ENCODE measurements at places on chromosomes 7 and 10.
A peak's percentile ranks its signal among the peaks of the same experiment; 100 is the strongest.

DNA sequence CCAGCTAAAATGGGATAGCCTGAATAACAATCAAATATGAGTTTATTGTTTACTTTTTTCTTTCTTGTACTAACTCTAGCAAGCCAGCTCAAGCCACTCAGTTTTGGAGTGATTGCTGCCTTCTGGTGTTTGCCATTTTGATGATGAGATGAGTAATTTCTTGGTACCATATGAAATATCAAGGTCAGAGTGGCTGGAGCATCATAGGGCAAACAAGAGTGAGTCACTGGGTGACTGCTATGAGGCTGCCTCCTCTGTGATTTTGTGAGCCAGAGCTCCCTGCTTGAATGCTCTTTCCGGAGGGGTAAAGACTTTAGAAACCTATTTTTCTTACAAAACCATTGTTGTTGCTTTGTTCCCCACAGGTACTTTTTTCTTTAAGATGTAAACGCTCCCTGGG, 295.6 kb downstream of the PRKG1 start:
- DNase-seq: no peak

DNA sequence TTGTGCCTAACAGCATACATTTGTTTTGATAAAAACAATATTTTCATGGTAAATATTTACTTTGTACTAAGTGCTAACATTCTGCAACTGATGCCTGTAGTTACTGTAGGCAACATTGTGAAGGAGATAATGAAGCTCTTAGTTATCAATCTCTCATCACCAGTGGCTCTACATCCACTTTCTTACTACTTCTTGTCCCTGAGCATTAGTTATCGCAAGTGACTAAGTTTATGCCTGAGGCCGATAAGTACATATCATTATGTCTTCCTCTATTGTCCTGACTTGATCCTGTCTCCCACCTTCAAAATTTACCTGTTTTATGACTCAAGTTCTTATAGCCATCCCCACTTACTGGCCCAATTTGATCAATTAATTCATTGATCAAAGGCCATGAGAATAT, 63.6 kb downstream of the MACC1 start:
- no peak for DNase-seq

DNA sequence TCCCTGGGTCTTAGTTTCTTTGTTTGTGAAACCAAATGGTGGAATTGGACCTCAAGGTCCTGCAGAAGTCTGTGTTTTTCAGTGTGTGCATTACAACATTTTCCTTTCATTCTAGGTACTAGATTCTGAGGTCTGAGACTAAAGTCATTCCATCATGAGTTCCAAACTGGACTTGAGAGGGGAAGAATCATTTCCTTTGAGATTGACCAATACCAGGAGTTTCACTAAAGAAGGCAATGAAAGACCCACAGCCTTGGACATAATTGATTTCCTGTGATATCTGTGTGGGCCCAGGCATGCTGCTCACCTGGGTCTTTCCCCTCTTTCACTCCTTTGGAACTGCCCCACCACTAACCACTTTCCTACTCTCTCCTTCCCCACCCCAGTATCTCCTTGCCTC, 18.2 kb downstream of the TAS2R41 start:
- no peak for DNase-seq

GRCh38 chr10:74924251-74924963, 98.0 kb downstream of the KAT6B start:
- DNase-seq: peak; percentile 68

DNA sequence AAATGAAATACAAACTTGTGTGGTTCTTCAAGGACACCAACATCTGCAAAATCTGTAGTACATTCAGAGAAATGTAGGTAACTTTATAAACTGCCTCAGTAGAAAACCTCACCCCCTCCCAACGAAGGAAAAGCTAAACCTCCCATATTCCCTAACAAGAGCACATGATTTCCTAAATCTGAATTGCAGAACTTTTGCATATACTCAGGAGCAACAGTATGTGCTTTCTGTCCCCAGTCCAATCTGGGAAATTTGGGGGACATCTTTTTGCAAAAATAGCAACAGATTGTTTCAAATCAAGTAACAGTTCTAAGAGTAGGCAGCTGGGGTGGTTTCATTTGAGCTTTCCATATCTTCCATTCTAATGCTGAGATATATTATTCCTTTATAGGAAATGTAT, 15.8 kb upstream of the MSS51 start:
- no peak for DNase-seq

- no peak for DNase-seq
These were observed 49.2 kb downstream of the IQUB start for GRCh38 chr7:123485187-123485586.

DNA sequence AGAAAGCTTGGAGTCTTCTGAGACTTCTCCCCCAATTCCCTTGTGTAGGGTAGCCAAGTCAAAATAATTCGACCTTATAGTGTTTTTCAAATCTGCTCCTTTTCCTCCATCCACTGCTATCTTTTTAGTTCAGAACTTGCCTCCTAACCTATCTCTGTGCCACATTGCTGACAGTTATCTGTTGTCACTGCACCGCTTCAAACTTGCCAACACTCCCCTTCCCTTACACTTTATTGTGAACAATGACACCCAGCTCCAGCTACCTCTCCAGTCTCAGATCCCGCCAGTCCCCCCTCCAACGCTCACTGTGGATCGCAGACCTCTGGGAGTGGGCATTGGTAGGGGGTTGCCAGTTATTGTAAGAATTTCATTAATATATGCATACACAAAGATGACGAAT, 16.3 kb upstream of the HPS1 start:
- no peak for DNase-seq

- peak; percentile 74 for DNase-seq
These were observed 17.1 kb downstream of the CAV1 start for GRCh38 chr7:116541951-116542350.

GRCh38 chr10:122514045-122514840, 46.3 kb upstream of the DMBT1 start:
- DNase-seq: no peak

Data from foreskin melanocyte (primary cell).